Activated naive CD4-positive, alpha-beta T cell (primary cell): ENCODE measurements at places on chromosomes 3 and 15.
A peak's percentile ranks its signal among the peaks of the same experiment; 100 is the strongest.

GRCh38 chr3:88203642-88204055 is 53.9 kb downstream of the C3orf38 start:
- no peak for DNase-seq

GRCh38 chr3:69410301-69410700 is 24.4 kb upstream of the FRMD4B start:
- peak; percentile 22 for DNase-seq

- no peak for DNase-seq
Measured at GRCh38 chr15:63200464-63201249, 11.3 kb downstream of the RAB8B start.

DNA sequence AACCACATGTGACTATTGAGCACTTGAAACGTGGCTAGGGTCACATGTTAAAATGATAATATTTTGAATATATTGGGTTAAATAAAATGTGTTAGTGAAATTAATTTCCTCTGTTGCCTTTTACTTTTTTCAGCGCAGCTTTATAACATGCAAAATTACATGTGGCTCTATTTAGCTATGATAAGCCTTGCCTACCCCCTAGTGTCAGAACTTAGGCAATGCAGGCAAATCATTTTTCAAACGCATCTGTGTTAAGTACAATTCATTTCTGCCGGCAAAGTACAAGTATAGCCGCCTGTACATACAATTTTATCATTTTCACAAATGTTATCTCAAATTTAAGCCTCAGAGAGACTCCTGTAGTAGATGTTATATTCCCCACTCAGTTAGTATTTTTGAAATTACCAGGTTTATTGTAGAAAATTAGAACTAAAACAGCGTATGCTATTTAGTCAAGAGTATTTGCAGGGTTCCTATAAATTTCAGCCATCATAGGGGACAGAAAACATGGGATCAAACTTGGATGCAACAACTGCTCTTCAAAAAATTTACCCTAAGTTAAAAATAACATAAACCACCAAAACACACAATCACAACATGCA is 56.1 kb downstream of the TAFA4 start:
- DNase-seq = no peak

DNA sequence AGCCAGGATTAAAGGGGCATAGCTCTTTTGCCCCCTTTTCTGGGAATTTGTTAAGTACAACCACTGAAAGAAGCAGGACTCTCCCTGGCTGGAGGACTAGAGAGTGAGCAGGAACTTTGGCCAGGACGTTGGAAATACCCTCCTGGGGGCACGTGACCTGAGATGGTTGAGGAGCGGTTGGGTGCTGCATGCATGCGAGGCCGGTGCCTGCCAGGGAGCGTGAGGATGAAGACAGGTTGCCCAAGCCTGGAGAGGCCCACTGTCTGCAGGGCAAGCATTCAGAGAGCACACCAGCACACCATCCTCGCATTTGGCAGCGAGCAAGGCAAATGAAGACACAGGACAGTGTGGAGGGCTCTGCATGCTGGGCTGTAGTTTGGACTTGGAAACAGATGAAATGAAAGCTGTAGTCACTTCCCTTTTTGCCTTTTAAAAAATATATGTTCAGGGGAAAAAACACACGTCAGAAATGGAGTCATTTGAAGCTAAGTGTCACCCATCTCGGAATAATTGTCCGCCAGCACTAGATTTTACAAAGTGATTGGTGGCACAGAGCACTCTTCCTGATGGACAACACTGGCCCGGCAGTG is 217.6 kb downstream of the SLCO3A1 start:
- no peak for DNase-seq

DNA sequence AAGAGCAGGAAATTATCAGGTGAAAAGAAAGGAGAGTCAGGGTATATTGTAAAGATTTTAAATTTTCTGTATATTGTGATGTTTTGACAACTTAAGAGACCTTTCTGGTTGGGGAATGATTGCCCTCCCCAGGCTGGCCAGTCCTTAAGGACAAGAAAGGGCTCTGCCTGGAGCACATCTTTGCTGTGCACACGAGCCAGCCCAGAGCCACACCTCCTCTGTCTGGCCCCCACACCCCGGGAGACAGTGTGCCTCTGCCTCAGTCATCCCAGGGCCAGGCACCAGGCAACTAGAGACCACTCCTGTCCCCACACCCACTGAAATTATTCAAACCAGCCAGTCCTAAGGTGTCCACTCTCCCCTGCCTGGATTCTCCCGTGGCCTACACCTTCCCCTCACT is 67.1 kb downstream of the KBTBD12 start:
- no peak for DNase-seq

DNA sequence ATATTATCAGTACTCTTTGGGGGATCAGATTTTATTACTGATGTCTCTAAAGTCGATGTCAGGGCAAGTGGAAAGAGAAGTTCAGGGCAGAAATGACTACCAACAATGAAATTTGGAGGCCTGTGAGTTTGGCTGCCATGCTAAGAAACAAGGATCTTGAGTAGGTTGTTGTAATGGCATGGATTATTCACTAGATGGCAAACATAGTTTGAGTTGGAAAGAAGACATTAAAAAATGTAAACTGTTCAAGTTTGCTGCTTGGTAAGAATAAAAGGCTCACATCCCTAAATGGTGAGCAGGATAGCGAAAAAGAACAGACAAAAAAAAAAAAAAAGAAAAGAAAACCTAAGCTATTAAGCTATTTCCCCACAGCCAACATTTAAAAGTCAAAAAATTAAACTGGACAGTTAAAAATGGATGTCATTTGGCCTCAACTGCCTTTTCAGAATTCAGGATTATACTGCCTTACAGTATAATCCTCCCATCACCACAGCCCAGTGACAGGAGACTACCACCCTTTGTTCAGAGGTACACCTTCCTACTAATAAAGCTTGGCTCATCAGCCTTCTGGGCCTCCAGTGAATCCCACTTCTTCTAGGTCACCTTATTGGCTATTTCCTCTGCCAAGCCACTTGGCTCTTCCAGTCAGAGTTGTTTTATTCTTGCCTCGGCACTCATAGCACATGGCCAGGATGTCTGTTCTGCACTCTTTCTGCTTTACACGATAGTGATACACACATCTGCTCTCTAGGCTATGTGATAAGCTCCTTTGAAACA is 163.7 kb downstream of the PLD1 start:
- DNase-seq = no peak

- DNase-seq = no peak
Measured at GRCh38 chr3:123053107-123053506, 13.7 kb upstream of the PDIA5 start.

DNA sequence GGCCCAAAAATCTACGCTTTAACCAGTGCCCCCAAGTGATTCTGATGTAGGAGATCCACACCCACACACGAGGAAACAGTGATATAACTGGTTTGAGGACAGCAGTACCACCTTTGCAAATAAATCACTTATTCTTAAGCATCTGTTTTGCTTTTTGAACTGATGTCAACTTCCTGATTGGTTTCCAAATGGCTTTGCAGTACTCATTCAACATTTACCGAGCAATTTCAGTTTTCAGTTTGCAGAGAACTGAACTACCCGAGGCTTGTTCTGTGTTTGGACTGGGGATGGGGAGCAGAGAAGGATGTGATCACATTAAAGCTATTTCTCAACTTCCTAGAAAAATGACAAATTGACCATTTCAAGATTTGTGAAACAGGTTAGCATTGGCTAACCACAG is 1.1 kb upstream of the GYG1 start:
- no peak for DNase-seq
